Left lung (tissue), 14 donors: ENCODE measurements at places on chromosomes 2 and 18.

DNA sequence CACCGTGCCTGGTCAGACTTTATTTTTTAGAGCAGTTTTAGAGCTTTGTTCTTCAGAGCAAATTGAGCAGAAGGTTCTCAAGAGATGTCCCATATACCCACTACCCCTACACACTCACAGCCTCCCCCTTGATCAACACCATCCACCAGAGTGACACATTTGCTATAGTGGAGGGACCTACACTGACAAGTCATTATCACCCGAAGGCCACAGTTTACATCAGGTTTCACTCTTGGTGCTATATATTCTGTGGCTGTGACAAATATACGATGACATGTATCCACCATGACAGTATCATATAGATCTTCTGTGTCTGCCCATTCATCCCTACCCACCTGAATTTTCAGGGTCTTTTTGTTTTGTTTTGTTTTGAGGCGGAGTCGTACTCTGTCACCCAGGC, 15.4 kb upstream of the ATP6V1C2 start:
- DNase-seq: no peak

GRCh38 chr2:164068063-164068462, 332.3 kb upstream of the FIGN start:
- no peak for DNase-seq

DNA sequence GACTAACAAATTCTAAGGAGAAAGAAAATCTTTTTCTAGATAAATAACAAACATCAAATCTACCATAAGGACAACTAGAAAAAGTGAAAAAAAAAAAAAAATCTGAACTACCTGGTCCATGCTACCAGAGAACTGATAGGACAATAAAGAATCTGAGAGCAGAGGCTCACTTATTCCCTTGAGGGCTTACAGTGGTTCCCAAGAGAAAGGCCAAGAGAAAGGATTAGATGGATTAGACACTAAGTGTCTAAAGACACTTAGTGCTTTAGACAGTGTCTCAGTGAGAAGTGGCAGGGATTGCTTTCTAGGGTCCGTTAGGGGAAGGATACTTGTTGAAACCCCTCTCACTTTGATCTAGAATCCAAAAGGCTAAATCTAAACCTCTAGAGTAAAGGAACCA, 78.2 kb downstream of the COA5 start:
- DNase-seq: no peak

DNA sequence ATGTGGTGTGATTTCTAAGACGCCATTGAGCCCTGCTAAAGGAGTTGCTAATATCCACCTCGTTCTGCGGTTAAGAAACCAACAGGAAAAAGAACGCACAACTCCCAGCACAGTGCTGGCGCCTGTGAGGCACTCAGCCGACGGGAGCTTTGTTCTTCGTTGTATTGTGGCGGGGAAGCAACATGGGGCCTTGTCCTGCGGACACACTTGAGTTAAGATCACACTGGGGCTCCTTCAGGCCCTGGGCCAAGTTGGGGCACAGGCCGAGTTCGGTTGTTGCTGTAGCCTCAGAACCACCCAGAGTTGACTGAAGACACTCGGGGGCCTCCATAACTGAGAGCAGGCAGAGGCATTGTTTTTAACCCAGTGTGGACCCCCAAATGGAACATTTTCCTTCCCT, 30.6 kb upstream of the CD8A start:
- no peak for DNase-seq

DNA sequence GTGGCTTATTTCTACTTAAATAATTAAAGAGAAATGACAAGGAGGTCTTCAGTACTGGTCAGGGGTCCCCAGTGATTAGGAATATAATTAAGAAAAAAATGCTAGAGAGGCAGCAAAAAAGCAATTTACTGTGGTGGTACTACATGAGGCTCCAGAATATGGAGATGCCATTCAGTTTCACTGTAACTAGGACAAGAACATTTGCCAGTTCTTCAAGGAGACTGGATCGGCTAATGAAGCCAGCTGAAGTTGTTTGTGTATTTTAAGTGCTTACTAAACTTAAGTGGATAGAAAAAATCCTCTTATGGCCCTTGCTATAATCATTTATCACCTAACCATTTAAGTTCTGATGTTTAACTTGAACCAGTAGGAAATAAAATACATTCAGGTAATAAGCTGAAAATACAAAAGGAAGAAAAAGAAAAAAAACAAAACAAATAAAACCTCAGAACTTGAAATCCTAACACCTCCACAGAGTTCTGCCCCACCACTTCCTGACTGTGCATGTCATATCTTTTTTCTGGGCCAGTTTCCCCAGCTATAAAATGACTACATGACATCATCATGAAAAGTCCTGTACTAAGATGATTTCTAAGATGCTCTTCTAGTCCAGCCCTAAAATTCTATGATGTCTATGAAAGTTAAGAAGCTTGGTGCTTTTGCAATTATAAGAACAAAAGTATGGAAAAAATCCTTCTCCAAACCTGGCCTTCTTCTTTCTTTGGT, 98.0 kb downstream of the TRABD2A start:
- no peak for DNase-seq

DNA sequence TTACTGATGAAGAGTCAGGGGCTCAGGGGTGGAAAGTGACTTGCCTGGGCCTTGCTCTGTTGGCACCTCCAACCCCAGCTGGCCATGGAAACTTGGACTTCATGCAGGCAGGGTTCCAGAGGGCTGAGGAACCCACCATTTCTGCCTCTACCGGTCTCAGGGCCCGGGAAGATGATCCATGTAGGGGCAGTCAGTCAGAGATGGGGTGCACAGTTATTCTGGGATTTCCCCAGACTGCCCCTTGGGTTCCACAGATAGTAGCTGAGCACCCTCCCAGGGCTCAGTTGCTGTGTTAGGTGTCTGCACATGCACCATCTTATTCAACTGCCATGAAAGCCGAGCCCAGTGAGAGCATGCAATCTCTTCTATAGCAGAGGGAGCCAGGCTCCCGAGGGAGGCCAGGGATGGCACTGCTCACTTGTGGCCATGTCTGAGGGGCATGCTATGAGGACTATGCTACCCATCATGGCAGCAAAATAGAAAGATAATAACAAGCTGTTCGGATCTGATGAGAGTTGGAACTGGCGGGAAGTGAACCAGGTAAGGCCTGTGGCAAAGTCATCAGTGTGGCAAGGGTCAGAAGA, 37.3 kb downstream of the RHOB start:
- no peak for DNase-seq

DNA sequence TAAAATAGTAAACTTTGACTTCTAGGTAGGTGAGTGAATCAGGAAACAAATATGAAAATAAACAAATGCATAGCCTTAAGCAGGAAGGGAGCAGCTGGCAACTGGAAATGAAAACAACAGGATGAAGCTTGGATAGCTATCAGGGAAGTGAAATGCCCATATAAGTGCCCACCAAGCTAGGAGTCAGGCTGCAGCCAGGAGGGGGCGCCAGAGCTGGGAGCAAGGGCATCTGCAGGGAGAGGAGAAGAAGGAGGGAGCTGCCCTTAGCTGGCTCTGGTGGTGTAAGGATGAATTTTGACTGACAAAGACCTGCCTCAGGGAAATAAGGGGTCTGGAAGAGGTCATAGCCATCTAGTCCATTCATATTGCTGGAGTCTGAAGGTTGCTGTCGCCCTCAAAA, 298.3 kb downstream of the TDRD15 start:
- peak; percentile 71 for DNase-seq

DNA sequence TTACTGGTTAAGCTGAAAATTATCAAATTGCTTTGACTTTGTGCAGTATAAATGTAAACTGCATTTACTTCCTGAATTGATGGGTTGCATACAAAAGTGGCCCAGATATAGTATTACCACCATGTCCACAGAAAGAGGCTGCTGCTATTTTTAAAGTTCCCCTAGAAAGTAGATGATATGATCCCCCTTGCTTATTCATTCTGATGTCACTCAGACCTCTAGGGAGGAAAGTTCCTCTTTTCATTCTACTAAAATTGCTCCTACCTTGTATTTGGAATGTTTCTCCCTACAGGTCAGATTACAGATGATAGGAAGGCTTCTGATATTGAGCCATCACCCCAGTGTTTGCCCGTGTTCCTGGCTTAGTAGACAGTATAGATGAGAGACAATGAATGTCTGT, 247.6 kb upstream of the TNP1 start:
- DNase-seq: no peak

GRCh38 chr2:188789951-188790350, 184.2 kb upstream of the COL3A1 start:
- no peak for DNase-seq

GRCh38 chr2:210593166-210593565, 36.8 kb downstream of the CPS1 start:
- DNase-seq: no peak

GRCh38 chr2:138881126-138881525, 100.9 kb upstream of the NXPH2 start:
- DNase-seq: no peak

DNA sequence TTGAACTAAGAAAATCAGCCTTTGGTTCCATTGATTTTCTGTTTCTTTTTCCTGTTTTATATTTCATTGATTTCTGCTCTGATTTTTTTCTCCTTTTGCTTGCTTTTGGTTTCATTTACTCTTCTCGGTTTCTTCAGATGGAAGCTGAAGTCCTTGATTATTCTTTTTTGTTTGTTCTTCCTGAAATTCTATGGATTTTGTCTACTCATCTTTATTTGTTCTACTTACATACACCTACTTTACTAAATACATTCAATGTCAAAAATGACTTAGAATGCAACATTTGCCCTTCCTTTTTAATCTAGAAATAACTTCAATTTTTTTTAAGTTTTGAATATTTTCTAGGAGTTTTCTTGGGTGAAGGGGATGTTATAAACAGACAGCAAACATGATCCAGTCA, 612.5 kb downstream of the METTL4 start:
- no peak for DNase-seq

DNA sequence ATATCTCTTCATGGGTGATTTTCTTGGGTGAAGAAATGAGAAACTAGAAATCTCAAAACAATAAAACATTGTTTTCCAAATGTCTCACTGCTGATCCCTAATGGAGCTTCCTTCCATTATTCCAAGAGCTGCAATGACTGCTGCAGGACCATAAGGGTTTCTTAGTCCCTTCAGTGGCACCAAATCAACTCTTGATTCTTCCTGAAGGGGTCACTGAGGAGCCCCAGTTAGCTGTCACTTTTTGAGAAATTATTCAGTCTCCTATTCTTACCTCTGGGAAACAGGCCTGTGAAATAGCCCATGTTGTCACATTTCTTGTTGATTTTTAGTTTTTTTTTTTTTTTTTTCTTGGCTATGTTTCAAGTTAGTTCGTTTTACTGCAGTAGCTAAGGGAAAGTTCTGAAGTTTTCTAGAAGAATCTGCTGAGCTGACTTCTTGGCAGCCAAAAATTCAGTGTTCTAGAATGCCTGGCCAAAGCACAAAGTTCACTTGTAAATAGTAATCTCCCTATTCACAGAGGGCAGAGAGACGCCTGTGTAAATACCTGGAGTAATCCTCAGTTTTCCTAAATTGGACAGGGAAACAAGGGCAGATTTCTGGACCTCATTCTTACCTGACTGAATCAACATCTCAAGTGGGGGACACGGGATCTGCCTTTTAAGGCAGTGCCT, 480.0 kb downstream of the RIT2 start:
- no peak for DNase-seq

DNA sequence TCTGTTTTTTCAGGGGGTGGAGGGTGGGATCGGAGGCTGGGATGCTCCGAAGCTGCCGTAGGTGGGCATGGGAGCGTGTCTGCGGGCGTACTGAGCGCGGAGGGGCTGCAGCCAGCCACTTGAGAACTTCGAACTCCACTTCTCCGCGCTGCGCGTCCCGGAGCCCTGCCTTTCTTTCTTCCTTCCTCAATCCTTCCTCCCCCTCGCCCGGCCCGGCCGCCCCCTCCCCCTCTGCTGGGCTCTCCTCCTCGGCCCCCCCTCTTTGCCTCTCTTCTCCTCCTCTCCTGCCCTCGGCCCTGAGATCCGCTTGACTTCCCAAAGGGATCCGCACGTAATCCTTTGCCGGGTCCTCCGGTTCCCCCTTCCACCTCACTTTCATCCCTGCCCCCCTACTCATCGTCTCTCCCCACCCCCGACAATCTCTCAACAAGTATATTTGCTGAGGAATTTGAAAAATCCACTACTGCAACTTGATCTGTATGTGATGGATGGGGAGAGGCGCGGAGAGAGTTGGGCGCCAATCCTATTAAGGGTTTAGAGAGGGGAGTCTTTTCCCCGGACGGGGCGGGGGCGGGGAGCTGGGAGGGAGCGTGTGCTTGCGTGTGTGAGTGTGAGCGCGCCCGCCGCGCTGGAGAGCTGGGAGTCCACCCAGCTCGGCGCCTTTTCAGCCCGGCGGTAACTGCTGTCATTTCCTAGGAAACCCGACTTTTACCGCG, 1.1 kb downstream of the GLI2 start:
- DNase-seq: no peak

DNA sequence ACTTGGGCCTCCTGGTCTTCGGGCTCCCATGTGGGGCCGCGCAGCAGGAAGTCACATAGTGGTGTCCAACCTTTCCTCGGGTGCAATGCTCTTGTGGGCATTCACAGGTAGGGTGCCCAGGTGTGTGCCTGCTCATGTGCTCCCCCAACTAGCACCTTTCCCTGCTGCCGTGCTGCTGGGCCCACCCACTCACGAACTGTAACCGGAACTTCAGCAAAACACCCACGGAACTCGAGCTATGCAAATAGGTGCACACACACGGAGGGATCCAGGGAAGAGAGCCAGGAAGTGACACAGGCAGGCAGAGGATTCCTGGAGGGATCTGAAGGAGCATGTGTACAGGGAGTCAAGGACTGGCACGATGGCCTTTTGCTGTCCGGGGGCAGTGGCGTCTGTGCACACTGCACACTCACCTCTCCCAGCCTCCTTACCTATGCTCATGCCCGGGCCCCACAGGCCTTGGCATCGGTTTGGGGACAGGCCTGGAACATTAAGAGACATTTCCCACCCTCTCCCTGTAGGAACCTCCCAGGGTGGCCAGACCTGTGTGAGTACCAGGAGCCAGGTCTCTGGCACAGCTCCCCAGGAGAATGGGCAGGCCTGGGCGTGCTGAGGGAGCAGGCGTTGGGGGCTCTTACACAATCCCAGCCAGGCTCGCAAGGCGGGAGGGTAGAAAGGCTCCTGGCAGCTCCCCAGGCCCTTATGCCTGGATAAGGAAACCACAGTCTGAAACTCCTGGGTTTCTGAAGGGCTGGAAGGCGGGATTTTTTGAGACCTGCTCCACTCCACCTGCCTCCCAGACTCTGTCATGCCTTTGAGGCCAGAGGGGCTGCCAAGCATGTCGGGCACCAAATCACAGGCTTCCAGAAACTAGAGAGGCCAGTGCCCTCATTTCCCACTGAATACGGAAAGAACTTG, 6.6 kb upstream of the PTMA start:
- peak; percentile 93 for DNase-seq

- no peak for DNase-seq
Measured at GRCh38 chr2:181546086-181546485, 88.9 kb downstream of the ITGA4 start.

DNA sequence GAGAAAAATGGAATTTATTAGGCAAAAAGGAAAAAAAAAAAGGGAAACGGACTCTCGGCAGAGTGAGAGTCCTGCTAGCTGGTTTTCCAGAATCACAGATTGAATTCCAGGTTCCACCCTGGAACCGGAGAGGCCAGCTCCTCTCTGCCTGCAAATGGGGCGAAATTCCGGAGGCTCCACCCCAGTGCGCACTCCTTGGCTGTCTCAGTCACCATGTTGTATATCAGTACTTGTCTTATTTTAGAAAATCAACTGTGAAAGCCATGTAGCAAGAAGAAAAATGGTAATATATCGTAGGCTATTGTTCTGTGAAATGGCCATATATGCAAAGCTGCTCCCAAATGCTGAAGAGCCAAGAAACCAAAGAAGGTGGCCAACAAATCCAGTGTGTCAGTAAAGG, 49.4 kb downstream of the CYBRD1 start:
- DNase-seq: no peak
